Lower lobe of right lung (tissue), 2 donors: ENCODE measurements at places on chromosomes 6 and 20. TPM values are rescaled to one million over a fixed set of nuclear protein-coding genes. Genes with fewer than 3 reads are reported as not detected.

- no peaks in the 10 kb centered on the region for H3K36me3 ChIP-seq
- DNase-seq: no peak
- no peak overlapping the region for H3K4me3 ChIP-seq
Observed at GRCh38 chr6:29845405-29846006, 17.9 kb downstream of the HLA-G start.

DNA sequence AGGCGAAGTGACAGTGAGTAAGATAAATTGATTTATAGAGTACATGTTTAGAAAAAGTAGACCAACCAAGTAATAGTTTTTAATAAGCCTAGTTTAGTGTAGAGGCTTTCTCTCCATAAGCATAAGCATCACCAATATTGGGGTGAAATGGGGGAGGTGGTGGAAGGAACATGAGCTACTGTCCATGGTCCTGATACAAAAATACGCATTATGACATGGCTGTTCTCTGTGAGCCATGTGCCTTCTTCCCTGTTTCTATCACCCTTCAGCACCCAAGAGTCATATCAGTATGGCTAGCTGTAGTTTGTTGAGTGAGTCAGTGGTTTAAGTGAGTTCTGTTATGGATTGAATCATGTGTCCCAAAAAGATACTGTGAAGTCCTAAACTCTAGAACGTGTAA lies 150.8 kb downstream of the EDN1 start:
- H3K27me3 ChIP-seq: no peaks in the 10 kb centered on the region
- H3K4me1 ChIP-seq: no peaks in the 10 kb centered on the region
- no peaks in the 10 kb centered on the region for H3K36me3 ChIP-seq

GSTA2 gene
- total RNA-seq: 4.8 TPM

CST4 gene
- not detected for total RNA-seq

DNA sequence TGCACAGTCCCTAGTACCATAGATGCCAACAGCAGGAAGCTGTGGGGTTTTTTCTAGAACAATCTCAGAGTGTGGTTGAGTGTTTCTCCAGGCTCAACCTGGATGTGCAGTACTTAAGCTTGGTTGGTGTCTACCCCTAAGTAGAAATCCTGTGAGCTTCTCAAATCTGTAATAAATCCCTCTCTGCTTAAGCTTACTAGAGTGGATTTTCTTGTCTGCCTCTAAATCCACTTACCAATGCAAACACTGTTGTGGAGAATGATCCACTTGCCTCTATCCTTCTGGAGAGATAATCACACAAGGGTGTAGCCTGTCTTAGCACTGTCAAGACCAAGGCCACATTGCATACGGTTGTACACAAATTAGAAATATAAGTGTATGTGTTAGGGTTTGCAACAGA lies 43.3 kb upstream of the CLIC5 start:
- H3K4me1 ChIP-seq: peaks cover 29% of the 10 kb centered on the region
- no peak for DNase-seq
- peak overlapping the region; percentile 18 for H3K27ac ChIP-seq
- H3K36me3 ChIP-seq: no peaks in the 10 kb centered on the region

NOTCH4 gene
- total RNA-seq: 63.6 TPM

DNA sequence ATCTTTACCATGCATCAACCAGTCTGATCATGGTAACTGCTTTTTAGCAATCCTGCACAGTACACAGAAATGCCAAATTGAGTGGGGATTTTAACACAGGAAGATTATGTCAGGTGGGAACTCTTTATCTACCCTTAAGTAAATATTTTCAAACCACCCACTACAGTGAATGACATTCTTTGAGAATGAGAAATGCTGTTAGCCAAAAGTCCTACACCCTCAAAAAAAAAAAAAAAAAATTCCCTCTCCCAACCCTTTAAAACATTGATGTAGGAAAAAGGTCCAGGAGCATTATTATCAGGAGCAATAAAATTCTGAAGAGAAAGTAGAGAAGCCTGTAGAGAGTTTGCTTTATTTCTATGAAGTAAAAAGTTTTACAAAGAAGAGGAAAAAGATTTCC lies 307.2 kb upstream of the THEMIS start:
- no peak for DNase-seq
- no peaks in the 10 kb centered on the region for H3K36me3 ChIP-seq
- no peaks in the 10 kb centered on the region for H3K4me1 ChIP-seq

DNA sequence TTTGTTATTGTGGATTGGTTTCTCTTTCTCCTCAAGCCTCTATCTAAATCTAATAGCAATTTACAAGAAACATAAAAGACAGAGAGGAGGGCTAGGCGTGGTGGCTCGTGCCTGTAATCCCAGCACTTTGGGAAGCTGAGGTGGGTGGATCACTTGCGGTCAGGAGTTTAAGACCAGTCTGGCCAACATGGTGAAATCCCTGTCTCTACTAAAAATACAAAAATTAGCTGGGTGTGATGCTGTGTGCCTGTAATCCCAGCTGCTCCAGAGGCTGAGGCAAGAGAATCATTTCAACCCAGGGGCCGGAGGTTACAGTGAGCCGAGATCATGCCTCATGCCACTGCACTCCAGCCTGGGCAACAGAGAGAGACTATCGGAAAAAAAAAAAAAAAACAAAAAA lies 46.6 kb downstream of the SLC2A12 start:
- H3K27me3 ChIP-seq: no peaks in the 10 kb centered on the region
- no peak overlapping the region for H3K4me3 ChIP-seq
- no peaks in the 10 kb centered on the region for H3K36me3 ChIP-seq
- H3K27ac ChIP-seq: no peak overlapping the region

- peaks cover 70% of the 10 kb centered on the region for H3K27me3 ChIP-seq
- H3K27ac ChIP-seq: peak overlapping the region; percentile 28
- peaks cover 27% of the 10 kb centered on the region for H3K4me1 ChIP-seq
- H3K36me3 ChIP-seq: no peaks in the 10 kb centered on the region
- DNase-seq: no peak
- peak overlapping the region; percentile 56 for H3K4me3 ChIP-seq
Observed at GRCh38 chr6:392441-393390, 1.2 kb downstream of the IRF4 start.

DNA sequence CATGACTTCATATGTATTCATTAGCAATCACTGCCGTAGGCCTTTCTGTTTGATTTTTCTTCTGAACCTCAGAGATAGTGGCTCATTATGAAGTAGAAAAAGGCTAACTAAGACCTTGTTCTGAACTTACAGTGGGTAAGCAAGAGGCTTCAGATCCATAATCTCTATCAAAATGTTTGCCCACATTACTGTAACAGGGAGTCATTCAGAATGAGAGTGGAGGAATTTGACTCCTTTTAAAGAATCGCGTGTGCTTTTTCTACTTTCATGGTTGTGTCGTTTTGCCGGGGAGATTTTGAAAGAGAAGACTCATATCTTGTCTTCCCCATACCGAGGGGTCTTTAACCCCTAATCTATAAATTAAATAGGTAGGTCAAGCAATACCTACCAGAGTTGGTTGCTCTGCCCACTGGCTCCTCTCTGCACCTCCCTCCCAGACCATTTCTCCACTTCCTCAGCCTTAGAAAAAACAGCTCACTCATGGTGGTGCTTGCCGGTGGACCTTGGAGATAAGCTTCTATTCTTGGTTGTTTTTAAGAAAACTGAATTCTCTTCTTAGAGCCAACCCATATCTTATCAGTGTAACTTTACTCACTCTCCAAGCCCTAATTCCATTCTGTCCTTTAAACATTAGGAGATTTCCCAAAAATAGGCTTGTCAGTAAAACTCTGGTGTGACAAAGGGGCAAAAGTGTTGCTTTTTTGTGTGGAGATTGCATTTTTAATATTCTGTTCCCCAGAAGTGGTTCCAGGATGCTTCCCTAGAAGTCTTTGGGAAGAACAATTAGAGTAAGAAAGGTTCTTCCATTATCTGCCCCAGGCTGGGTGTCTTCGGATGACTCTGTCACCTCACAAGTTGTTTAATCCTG lies 56.6 kb downstream of the E2F3 start:
- H3K4me1 ChIP-seq: no peaks in the 10 kb centered on the region
- H3K27ac ChIP-seq: no peak overlapping the region
- H3K4me3 ChIP-seq: no peak overlapping the region
- H3K36me3 ChIP-seq: no peaks in the 10 kb centered on the region

- H3K36me3 ChIP-seq: no peaks in the 10 kb centered on the region
- peaks cover 3% of the 10 kb centered on the region for H3K4me1 ChIP-seq
- H3K27ac ChIP-seq: no peak overlapping the region
- no peak overlapping the region for H3K4me3 ChIP-seq
- H3K27me3 ChIP-seq: no peaks in the 10 kb centered on the region
Observed at GRCh38 chr6:53578371-53578770, 33.5 kb upstream of the GCLC start.

DNA sequence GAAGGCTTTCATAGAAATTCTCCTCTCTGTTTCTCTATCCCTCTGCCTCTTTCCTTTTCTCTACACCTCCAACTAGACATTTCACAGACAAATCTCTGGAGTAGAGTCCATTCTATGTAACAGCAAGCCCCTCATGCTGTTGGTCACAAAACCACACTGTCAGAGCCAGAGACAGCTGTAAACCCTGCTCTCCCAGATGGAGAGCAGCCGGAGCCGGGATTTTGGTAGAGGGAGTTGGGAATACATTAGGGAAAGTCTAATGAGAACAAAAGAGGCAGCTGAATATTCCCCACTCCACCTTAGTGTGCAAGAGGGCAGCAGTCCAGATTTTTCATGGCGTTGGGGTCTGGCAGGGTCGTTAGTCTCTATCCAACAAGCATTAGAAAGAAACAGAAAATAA lies 68.3 kb upstream of the EDN1 start:
- H3K36me3 ChIP-seq: no peaks in the 10 kb centered on the region
- H3K27me3 ChIP-seq: no peaks in the 10 kb centered on the region
- no peaks in the 10 kb centered on the region for H3K4me1 ChIP-seq
- no peak for DNase-seq

- no peak for DNase-seq
- H3K4me3 ChIP-seq: no peak overlapping the region
- peaks cover 42% of the 10 kb centered on the region for H3K4me1 ChIP-seq
- no peaks in the 10 kb centered on the region for H3K36me3 ChIP-seq
- no peak overlapping the region for H3K27ac ChIP-seq
Observed at GRCh38 chr6:149855040-149855654, 9.0 kb downstream of the LRP11 start.

ECT2L gene
- 3.9 TPM for total RNA-seq

DDX43 gene
- total RNA-seq: 1.9 TPM

DNA sequence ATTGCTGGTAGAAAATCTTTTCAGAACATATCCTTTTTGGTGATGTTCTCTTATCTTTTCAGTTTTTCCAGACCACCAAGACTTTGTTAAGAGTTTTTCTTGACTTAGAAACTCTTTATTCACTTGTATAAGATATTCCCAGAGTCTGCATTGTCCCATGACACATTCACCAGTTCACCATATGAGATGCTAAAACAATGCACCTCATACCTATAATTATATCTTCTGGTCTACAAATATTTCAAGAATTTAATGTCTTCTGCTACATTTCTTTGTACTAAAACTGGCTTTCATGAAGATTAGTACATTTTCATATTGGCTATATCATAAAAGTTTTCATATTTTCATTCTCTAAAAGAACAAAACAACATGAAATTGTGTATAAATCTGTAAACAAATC lies 111.3 kb downstream of the ADGRG6 start:
- H3K4me1 ChIP-seq: no peaks in the 10 kb centered on the region
- H3K36me3 ChIP-seq: peaks cover 17% of the 10 kb centered on the region
- no peak overlapping the region for H3K27ac ChIP-seq
- DNase-seq: no peak

GRCh38 chr6:33276581-33276863 lies 401 bp upstream of the B3GALT4 start:
- H3K4me3 ChIP-seq: peak overlapping the region; percentile 86
- DNase-seq: no peak
- peak overlapping the region; percentile 95 for H3K27ac ChIP-seq
- H3K36me3 ChIP-seq: peaks cover 72% of the 10 kb centered on the region
- peaks cover 70% of the 10 kb centered on the region for H3K4me1 ChIP-seq
- H3K27me3 ChIP-seq: no peaks in the 10 kb centered on the region

DNA sequence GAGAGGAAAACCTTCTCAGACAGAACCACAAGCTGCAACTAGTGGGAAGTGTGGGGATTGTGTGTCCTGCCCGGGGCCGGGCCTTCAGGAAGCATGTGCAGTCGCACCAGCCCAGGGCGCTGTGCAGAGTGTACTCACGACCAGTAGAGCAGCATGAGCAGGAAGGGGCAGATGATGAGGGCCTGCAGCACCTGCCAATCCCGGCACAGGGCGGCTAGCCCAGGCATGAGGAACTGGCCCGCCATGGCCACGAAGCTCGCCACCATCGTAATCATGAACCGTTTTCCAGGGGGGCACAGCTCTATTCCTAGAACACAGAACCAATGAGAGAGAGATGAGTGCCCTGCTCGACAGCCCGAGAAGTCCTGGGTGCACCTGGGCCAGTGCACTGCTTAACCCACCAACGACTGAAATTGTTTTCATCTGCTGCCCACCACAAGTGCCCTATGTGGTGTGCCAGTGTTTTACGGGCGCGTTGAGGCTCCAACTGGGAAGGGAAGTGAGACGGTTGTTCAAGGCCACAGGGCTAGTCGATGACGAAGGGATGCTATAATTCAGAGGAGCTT lies 65.0 kb downstream of the PSMG4 start:
- H3K27me3 ChIP-seq: no peaks in the 10 kb centered on the region
- no peaks in the 10 kb centered on the region for H3K36me3 ChIP-seq
- no peak overlapping the region for H3K4me3 ChIP-seq
- peaks cover 15% of the 10 kb centered on the region for H3K4me1 ChIP-seq
- H3K27ac ChIP-seq: peak overlapping the region; percentile 72
- DNase-seq: no peak

NKAIN2 gene
- total RNA-seq: 0.12 TPM

SPTLC3 gene
- 18.7 TPM for total RNA-seq

DNA sequence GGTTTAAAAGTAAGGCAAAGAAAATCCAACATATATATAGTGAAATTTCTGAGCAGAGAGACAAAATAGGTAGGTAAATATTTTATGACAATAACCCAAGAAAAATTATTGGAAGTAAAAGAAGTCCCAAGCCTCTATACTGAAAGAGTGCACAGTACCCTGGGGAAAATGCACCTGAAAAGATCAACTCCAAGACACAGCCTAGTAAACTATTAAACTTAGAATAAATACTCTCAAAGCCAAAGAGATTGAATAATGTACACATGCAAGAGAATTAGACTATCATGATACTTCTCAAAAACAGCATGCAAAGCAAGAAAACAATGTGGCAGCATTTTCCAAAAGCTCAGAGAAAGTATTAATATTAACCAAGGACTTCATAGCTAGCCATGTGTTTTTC lies 676.8 kb upstream of the CHD6 start:
- H3K4me1 ChIP-seq: no peaks in the 10 kb centered on the region
- H3K27ac ChIP-seq: no peak overlapping the region
- no peak overlapping the region for H3K4me3 ChIP-seq
- H3K36me3 ChIP-seq: no peaks in the 10 kb centered on the region
- no peaks in the 10 kb centered on the region for H3K27me3 ChIP-seq
- DNase-seq: no peak

DNA sequence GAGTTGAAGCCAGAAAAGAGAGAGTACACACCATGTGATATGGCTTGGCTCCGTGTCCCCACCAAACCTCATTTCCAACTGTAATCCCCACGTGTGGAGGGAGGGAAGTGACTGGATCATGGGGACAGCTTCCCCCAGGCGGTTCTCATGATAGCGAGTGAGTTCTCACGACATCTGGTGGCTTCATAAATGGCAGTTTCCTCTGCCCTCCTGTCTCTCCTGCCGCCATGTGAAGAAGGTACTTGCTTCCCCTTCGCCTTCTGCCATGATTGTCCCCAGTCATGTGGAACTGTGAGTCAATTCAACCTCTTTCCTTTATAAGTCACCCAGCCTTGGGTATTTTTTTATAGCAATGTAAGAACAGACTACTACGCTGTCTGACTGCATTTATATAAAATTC lies 40.3 kb downstream of the TAF4 start:
- no peak overlapping the region for H3K27ac ChIP-seq
- no peaks in the 10 kb centered on the region for H3K36me3 ChIP-seq
- peaks cover 26% of the 10 kb centered on the region for H3K4me1 ChIP-seq
- H3K27me3 ChIP-seq: no peaks in the 10 kb centered on the region
